Activated T-cell treated with anti-CD3 and anti-CD28 coated beads, Interleukin-2, amount 50 U/mL, for 72 hours (primary cell): ENCODE measurements at places on chromosomes 7 and 10. TPM values are rescaled to one million over a fixed set of nuclear protein-coding genes. Genes with fewer than 3 reads are reported as not detected.

DNA sequence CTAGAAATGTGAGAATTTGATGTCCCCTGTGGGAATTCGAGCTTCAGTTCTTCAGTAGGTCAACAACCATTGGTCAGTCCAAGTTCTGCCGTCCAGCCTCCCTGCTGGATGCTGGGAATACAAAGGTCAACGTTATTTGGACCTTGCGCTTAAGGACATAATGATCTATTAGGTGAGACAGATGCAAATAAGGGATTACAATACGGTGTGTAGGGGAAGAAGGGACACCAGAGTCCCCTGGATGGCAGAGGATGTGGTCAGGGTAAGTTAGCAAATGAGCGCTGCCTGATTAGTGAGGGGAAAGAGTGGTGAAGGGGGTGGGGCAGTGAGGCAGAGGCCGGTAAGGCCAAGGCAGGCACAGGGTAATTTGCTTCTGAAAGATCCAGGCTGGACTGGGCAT, 16.2 kb downstream of the CCNY start:
- no peak for DNase-seq

DNA sequence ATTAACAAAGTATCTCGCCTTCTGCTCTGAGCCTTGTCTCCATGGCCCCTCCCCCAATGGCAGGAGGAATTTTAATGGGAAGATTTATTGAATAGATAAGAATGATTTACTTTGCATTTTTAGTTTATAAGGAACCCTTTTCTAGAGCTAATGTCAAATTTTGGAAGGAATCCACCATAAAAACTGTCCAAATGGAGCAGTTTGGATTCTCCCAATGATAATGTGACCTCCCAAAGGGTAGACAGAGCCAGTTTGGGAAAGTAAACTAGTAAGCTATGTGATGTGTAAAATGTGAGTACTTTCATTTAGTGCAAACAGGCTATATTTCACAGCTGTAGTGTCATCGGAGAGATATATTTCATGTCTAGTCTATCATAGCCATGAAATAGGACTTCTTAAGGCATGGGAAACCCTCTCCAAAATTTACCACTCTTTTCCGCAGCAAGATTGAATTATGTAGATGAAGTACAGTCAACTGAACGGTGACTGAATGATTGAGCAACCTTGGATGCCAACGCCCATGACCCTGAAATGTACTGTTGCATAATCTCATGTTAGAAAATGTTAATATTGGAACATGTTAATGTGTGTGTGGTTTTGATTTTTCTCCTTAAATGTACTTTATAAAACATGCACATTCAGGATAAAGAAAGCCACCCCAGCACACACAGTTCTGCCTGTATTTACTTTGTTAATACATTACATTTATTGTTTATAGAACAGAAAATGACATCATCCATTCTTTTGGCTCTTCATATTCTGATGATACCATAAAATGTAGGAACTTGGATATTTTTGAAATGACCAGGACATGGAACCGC, 140.6 kb downstream of the NRP1 start:
- no peak for DNase-seq

DNA sequence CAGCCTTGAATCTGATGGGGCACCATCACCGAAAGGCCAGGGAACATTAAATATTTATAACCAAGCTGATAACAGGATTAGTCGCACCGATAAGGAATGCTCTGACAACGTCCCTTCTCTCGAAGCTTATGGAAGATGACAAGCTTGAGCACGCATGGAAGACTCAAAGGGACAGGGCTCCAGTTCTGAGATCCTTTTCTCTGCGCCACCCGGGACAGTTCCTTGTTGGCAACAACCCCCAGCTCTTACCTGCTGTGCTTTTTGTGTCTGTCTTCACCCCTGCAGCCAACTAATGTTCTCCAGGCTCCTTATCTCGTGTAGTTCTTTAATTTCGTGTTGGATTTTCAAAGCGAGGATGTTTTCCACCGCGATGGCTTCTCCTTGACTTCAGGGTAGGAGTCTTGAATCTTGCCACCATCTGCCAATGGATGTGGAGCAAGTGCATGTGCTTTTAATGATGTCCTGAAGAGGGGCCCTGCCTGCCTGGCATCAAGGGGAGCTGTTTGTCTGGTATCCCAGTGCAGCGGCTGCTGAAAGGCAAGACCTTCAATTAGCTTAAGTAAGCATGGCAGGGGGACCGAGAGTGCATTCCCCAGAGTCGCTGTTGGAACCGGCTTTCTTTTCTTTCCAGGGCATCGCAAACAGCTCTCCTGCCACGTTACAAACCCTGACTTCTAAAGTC, 354 bp upstream of the FERD3L start:
- DNase-seq, result no peak

DNA sequence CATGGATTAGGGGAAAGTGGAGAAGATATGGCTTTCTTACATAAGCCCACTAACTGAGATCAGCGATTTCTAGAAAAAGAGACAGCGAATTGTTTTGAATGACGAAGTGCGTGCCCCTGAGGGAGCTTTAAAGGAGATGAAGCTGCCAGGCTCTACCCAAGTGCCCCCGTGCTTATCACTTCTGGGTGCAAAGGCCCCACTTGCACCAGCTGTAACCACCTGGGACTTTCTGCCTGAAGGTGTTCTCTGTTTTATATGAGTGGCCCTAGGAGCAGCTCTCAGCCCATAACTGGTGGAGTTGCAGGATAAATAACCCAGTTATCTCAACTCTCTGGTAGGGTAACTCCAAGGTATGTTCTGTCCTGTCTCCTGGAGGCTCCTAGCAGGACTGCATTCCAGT, 20.4 kb upstream of the CARD11 start:
- peak; percentile 35 for DNase-seq

GRCh38 chr10:70330671-70331070, 46.9 kb upstream of the NPFFR1 start:
- DNase-seq, result no peak

- DNase-seq, result no peak
These were observed 48.3 kb downstream of the PROSER2 start for GRCh38 chr10:11871466-11871865.

DNA sequence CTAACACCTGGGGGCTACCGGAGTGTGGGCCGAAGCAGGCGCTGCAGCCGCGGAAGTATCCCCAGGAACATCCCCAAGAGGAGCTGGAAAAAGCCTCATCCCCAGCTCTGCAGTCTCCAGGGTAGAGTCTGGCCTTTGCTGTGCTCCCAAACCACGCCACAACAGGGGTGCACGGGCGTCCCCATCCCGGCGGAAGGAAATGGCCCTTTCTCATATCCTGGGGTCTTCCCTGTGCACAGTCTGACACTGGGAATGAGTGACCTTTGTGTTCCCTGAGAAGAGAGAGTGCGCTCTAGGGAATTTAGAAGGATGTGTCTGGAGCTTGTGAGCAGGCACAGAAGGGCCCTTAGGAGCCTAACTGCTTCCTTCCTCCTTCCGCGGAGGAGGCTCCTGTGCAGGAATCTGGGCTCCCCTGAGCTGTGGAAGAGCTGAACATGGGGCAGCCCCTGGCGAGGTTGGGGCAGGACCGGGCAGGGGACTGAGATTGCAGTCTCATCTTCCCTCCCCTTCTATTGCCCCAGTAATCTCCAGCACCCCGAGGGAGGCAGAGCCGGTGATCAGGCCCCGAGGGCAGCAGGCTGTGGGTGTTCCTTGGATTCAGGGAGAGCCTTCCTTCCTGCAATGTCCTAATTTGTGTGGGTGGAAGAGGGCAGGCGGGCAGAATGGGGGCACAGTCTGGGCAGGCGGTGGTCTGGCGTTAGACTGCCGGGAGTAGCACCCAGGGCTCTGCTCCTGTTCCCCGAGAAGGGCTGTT, 1.3 kb downstream of the REPIN1 start:
- DNase-seq, result no peak

- no peak for DNase-seq
These were observed 79.9 kb upstream of the EN2 start for GRCh38 chr7:155377838-155378579.

DNA sequence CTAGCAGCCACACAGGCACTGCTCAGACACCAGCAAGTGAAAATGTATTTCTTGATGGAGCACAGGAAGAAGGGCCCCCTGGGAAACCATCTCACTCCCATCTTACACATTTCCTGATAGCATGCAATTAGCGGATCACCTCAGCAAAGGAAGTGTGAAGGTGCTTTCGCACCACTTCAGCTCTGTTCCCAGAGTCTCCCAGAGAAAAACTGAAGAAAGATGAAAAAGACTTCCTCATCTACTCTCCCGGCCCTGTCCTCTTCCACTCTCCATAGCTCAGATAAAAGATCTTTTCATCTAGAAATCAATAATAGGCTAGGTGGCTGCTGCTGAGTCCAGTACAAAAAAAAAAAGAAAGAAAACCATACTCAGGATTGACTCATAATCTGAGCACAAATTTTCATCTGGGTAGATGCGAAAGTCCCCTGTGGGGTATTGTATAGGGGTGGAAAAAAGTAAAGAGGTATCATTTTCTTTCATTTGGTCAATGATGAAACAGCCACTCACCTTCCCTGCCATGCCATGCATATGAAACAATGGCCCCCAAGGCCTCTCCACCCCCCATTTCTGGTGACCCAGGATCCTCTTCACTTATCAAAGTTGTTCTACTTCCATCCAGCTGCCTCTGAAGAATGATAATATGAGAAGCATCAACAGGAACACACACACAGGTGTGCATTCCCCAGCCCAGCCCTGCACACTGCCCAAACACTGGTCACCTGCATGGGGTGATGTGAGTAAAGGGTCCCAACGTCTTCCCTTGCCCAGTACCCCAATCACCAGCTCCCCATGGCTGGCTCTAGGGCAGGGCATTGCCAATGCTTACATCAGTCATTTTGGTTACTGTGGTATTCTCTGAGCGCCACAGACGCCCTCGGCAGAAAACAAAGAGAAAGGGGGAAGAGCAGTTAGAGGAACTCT, 48.8 kb upstream of the DGKI start:
- DNase-seq, result peak; percentile 82

DNA sequence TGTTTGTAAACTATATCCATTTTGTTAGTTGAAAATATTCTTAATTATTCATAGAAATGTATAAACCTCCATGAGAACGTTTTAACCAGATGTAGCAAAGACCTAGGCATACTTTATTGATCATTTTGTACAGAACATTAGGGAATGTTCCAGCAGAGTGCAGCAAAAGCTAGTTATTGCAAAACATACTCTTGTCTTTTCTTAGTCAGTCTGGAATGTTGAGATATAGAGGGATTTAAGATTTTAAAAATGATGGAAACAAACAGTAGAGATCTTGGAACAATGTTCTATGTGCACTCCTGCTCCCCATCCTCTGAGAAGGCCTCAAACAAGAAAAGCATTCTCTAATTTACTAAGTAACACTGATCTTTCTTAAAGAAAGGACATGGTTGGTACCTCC, 292.1 kb downstream of the BBS9 start:
- DNase-seq, result no peak

GRCh38 chr7:52498366-52498765, 537.1 kb upstream of the POM121L12 start:
- no peak for DNase-seq

GRCh38 chr7:142053988-142054387, 57.5 kb upstream of the MGAM2 start:
- no peak for DNase-seq

GRCh38 chr10:132247943-132248342, 59.8 kb downstream of the STK32C start:
- DNase-seq, result no peak

DNA sequence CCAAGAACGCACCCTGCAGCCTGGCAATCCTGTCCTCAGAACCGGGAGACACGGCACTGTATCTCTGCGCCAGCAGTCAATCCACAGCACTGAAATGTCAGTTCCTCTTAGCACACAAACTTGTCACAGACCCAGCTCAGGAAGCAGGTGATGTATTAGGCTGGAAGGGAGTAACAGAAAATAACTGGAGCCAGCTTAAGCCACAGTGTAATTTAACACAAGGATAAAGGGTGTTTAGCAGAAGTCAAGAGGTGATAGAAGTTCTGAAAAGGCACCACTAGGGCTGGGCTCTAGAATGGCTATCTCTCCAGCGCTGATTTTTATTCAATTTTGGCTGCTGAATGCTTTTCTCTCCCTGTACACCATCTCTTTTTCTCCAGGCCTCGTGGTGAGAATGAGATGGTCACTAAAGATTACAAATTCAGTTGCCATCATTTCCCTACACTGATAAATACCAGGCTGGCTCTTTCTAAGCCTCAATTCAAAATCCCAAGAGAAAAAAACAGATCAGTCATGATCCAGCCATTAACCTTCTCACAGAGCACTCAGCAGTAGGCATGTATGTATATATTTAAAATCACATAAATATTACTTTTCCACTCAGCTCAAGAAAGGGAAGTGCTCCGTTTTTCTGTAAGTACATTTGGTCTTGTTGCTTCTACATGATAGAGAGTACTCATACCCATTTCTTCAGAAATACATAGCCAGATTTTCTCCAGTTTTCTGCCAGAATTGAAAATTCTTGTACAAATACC, 102.7 kb upstream of the PRSS1 start:
- no peak for DNase-seq

- DNase-seq, result peak; percentile 65
These were observed 115.5 kb downstream of the LMBR1 start for GRCh38 chr7:156777364-156778069.

DNA sequence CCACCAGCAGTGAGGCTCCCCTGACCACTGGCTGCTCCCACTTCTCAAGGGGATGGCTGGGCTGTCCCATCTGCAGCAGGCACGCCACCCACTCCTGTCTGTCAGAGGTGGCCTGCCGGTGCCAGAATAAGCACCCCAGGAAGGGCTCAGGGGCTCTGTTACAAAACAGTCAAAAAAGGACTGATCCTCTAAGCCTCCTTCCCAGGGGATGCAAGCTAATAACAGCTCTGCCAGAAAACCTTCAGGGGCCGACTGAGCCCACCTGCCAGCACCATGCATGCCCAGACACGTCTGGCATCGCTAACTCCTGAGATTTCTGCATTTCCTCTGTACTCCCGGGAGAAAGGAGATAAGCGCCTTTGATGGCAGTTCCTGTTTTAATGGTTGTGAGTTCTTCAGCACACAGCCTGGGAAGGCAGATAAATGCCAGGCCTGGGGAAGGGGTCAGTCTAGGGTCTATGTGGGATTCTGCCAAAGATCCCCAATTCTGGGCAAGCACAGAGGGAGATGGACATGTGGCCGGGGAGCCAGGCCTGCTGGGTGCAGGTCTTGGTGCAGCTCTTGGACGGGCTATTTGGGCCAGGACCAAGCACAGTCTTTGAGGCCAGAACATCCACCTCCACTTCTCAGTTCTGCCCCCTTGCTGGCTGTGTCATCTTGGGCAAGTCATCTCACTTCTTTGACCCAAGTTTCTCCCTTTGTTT, 128.4 kb downstream of the ARHGAP22 start:
- DNase-seq, result no peak

GRCh38 chr10:35214607-35215020, 88.0 kb downstream of the CREM start:
- no peak for DNase-seq

GRCh38 chr7:132118641-132119040, 457.6 kb downstream of the PLXNA4 start:
- DNase-seq, result no peak

- no peak for DNase-seq
These were observed 489.4 kb downstream of the SEMA3D start for GRCh38 chr7:84697506-84697905.

GRCh38 chr10:102799691-102800471, 37.3 kb downstream of the CYP17A1 start:
- DNase-seq, result no peak

The FKBP6 gene
- not detected for total RNA-seq

The PBLD gene
- total RNA-seq, result 2.7 TPM

The CTTNBP2 gene
- not detected for total RNA-seq

The SPDYE5 gene
- total RNA-seq, result not detected

The PTER gene
- total RNA-seq, result 25.7 TPM

The NPSR1 gene
- total RNA-seq, result not detected

The CLDN12 gene
- 5.5 TPM for total RNA-seq

The EN2 gene
- total RNA-seq, result not detected

The GFRA1 gene
- total RNA-seq, result not detected

The NCF1 gene
- total RNA-seq, result 1.8 TPM

The AKR1C4 gene
- not detected for total RNA-seq
